Left cardiac atrium (tissue), 4 donors: ENCODE measurements at places on chromosomes 7 and 10.

DNA sequence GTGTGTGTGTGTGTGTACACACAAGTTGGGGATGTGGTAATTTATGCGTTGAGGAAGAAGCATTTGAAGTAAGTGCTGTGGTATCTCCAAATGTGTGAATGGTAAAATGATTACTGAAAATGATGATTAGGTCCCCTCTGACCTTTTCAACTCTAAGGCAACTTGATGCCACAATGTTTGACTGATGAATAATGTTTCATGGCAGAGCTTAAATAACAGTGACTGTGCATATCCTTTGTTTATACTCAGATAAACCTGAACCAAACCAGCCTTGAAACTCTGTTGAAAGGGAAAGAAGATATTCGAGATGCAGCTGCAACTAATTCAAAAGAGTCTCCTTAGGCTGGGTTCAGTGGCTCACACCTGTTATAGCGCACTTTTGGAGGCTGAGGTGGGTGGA lies 64.8 kb upstream of the YAE1 start:
- DNase-seq = no peak

DNA sequence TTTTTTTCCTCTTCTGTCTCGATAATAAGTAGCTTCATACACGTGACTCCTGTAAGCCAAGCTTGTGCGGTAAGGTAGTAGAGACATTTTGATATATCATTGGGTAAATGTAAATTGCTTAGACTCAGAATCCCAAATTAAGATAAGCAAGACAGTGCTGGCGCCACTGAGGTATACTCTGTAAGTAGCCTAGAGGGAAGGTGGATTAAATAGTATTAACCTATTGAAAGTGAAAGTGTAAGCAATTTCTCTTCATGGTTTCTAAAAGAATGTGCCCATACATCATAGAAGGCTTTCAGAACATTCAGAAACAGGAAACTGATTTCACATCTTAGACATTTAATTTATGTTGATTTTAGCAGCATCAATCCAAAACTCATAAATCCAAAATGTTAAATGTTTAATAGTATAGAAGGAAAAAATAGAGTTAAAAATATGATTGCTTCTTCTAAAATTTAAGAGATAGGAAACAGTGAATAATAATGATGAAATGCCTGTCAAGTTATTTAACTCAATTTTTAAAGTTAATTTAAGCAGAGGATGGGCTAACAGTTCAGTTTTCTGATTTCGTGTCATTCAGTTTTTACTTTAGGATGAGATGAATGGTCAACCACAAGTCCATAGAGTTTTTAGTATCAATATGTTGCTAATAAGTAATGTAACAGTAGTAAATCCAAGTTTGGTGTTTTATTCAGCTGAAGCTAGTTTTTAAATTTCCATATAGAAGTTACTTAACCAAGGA lies 36.8 kb downstream of the LRRC72 start:
- DNase-seq = no peak

DNA sequence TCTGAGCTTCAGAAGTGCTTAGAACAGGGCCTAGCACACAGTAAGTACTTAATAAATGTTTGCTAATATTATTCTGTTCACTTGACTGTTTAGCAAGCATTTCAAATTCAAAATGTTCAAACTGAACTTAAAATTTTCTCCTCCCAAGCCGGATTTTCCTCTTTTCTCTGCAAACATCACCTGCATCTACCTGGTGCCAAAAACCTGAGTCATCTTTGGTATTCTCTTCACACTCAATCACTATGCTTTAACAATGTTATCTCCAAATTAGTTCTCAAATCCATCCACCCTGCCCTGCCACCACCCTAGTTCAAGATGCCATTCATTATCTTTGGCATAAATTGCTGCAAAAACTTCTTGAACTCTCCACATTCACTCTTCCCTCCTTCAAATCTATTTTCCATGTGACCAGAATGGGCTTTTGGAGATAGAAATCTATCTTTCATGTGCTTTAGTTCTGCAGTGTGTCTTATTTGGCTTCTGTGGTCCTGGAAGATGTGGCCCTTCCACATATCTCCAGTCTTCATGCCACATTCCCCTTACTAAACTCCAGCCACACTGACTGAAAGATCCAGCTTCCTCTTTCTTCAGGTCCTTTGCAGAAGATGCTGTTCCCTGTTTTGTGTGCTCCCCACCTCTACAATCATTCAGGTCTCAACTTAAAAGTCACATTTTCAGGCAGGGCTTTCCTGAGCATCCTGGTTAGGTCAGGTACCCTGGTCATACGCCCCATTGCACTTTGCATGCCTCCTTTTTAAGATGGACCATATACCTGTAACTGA lies 2.0 kb downstream of the GGCT start:
- no peak for DNase-seq

GRCh38 chr10:22460101-22460500 lies 114.8 kb downstream of the SPAG6 start:
- no peak for DNase-seq

DNA sequence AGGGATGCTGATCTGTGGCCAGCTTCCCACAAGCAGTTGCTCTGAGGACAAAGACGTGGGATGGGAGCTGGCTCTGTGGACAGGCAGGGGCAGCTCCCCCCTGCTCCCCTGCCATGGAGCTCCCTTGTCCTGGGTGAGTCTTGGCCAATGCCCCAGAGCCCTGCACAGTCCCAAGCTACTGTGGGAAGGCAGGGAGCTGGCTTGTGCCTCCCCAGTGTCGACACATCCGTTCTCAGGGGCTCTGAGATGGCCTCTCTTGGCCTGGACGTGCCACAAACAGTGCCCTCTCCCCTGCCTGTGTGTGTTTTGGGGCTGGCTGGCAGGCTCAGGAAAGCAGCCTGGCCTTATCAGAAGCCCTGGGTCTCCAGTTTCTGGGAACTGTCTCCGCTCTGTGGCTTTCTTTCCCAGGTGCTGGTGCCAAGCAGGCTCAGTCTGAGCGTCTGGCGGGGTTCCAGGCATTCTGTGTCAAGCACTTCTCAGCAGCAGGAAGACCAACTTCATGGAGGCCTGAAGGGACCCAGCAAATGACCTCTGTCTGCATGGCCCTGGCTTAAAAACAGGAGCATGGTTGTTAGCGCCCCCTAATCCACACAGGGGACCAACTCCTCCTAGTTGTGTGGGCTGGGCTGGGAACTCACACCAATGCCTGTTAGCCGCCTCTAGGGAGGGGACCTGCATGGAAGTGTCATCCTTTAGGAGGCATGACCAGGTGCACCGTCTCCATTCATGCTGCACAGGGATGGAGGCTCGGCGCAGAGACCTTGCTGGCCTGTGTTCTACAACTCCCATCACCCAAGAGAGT lies 375.2 kb downstream of the RPS24 start:
- DNase-seq = peak; percentile 93

DNA sequence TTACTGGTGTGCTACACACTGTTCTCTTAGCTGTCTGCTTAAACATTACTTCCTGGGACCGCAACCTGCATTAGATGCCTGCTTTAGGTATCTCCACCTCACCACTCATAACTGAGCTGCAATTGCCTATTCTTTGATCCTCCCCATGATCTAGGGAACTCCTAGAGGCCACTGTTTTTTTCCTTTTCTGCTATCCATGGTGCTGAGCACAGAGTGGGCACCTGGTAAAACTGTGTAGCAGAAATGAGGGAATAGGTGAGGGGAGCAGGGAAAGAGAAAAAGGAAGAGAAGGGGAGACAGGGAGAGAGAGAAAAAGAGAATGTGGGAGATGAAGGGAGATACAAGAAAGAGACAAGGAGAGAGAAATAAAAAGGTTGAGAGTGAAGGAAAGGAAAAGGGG lies 434.9 kb downstream of the ADRA2A start:
- DNase-seq = no peak

- DNase-seq = no peak
These were observed 71.8 kb downstream of the SMURF1 start for GRCh38 chr7:99072126-99072525.

- DNase-seq = no peak
These were observed 160.1 kb upstream of the TNS3 start for GRCh38 chr7:47741984-47742383.

- DNase-seq = no peak
These were observed 5.1 kb upstream of the PCGF5 start for GRCh38 chr10:91215384-91215783.

- DNase-seq = no peak
These were observed 6.9 kb upstream of the ZNF503 start for GRCh38 chr10:75408509-75408875.

- DNase-seq = peak; percentile 62
These were observed 167.0 kb upstream of the KLF6 start for GRCh38 chr10:3951993-3952392.

- DNase-seq = no peak
These were observed 260.2 kb downstream of the STK31 start for GRCh38 chr7:23970193-23970592.

DNA sequence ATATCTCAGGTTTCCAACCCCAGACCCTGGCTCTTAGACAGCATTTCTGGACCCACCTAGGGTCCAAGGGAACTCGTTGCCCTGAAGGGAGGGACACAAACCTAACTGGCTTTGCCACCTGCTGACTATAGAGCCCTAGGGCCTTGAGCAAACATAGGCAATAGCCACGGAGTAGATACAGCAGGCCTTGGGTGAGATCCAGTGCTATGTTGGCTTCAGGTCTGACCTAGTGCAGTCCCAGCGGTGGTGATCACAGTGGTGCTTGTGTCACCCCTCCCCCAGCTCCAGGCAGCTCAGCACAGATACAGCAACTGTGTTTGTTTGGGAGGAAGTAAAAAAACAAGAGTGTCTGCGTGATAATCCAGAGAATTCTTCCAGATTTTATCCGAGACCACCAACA lies 9.7 kb upstream of the TNKS2 start:
- no peak for DNase-seq

DNA sequence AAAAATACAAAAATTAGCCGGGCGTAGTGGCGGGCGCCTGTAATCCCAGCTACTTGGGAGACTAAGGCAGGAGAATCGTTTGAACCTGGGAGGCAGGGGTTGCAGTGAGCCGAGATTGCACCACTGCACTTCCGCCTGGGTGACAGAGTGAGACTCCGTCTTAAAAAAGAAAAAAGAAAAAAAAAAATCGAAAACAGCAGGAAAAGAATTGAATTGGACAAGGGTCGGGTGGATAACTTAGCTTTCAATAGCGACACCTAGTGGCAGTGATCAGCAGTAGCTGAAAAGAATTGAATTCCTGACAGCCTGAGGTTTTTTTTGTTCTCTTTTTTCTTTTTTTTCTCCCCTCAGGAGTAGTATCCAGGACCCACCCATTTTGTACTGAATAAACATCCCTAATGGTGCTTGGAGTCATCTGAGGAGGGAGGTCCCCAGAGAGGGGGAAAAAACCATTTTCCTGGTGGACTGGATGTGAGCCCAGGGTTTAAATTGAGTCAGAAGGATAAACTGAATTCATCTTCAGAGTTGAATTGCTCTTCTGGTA lies 55.1 kb downstream of the CYCS start:
- DNase-seq = peak; percentile 32

DNA sequence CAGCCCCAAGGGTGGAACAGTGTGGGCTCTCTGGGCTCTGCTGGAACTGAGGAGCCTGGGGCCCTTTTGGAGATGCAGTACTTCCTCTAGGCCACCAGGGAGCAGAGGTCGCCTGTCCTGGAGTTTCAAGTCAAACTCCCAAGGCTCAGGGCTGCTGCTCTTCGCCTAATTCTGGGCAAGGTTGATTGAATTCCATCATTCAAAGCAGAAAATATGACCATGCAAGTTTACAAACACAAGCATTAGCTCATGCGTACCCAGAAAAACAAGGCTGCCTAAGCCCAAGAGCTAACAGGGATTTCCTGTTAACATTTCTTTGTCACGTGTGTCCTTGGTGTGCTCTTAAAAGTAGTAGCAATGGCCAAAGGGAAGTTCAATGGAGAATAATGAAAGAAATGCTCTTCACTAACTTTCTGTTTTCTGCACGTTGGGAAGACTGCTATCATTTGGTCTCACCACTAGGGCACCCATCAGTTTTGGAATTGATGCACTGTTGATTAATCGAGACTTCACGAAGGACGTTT lies 20.1 kb downstream of the LDB3 start:
- DNase-seq = peak; percentile 67

- DNase-seq = no peak
These were observed 809.1 kb downstream of the SORCS1 start for GRCh38 chr10:106355450-106355849.

DNA sequence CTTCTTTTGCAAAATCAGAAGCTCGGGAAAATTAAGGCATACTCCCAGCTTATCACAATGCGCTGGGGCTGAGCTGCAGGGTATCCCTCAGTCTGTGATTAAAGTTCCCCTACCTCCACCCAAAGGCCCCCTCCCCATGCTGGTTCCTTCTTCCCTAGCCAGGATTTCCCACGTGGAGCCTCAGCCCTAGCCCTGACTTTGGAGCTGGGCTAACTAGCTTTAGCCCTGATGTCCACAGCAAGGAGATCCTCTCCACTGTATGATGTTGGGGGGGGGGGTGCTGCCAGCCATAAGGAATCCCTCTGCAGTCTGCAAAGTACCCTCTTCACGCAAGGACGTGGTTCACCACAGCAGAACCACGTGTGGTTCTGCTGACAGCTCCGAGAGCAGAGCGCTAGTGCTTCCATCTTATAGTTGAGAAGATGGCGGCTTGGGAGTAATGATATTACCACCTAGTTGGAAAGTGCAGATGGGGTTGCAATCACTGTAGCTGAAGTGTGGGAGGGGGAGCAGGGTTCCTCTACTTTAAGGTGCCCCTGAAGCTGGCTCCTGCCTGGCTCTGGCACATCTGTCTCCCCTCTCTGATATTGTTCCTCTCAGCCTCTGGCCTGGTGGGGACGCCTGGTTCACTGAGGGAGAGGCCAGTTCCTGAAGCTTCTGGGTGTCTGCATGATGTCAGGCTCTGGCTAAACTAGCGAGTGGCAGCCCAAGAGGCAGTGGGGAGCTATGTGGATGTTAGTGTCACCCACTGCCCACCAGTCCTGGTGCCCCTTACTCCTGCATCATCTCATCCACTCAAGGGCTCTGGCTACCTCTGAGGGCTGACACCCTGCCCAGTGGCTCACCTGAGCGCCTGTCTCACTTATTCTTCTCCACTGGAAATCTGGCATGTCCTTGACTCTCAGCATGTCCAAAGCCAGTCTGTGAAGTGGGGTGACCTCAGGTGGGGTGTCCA lies 270.7 kb downstream of the RPS24 start:
- DNase-seq = no peak

DNA sequence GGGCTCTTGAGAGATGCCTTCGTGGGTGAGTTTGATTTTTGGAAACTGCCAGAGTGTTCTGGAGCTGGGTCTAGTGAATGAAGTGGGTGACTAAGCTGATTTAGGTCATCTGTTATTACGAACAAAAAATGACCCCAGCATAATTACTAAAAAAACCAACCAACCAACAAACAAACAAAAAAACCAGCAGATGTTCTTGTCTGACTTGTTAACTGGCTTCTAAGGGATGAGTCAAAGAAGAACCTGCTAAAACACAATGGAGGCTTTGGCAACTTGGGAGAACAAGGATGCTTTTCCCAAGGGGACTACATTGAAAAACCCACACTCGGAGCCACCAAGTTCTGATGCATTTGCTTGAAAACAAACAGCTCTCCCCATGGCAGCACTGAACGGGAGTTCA lies 11.5 kb downstream of the TACR2 start:
- no peak for DNase-seq
